ENCODE measurements at places on chromosomes 7 and 10.
A peak's percentile ranks its signal among the peaks of the same experiment; 100 is the strongest.

DNA sequence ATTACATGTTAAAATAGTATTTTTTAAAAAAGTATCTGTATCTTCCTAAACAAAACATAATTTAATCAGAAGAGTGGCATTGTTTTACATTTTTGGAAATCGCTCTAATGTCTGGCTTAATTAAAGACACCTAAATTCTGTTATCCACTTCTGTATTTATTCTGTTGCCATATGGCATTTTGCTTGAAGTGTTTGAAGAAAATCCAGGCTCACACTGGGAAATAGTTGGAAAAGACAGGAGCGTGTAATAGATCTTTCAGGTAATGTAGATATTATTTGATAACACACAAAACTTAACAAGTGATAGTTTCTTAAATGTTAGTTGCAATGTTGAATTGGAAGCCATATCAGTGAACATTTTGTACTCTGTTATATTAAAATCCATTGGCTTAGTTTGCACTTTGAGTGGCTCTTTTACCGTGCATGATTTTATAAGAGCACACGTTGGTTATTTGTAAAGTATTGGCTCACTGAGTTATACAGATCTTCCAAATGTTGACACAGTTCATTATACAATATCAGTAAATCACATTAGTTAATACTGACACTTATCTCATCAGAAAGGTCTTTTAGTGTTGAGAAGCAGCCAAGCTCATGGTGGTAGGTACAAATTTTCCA is 128.4 kb upstream of the NPVF start:
- no peak for DNase-seq

- DNase-seq, result peak; percentile 42
These were observed 8.2 kb upstream of the FAM3C start for GRCh38 chr7:121404348-121404747.

DNA sequence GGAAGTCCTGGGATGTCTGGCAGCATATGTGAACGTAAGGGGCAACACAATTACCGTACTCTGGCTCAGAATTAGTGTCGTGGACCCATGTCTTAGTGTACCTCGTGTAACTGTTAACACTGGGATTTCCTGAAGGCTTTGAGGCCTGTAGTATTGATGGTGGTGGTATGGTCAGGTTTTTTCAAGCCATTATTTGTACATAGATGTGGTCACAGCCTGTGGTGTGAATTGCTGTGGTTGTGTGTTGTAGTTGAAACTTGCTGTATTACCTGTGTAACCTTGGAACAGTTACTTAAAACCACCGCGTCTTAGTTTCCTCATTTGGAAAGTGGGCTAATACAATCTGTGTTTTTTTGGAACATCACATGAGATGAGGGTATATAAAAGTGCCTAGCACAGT is 5.3 kb downstream of the EXOC4 start:
- no peak for DNase-seq

GRCh38 chr10:117830205-117830604 is 216.5 kb downstream of the RAB11FIP2 start:
- no peak for DNase-seq

DNA sequence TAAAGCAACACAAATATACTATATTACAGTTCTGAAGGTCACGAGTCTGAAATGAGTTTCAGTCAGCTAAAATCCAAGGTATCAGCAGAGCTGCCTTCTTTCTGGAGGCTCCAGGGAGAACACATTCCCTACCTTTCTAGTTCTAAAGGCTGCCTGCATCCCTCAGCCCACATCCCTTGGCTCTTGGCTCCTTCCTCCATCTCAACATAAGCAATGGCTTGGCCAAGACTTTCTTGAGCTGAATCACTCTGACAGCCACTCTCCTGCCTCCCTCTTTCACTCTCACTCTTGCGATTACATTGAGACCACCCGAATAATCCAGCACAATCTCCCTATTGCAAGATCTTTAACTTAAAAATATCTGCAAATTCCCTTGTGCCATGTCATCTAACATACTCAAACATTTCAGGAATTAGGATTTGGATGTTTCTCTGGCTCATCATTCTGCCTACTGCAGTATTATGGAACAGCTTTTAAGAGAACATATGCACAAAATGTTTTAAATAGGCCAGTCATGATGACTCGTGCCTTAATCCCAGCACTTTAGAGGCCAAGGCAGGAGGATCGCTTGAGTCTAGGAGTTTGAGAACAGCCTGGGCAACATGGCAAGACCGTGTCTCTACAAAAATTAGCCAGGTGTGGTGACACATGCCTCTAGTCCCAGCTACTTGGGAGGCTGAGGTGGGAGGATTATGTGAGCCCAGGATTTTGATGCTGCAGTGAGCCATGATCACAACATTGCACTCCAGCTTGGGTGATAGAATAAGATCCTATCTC is 144.2 kb upstream of the VSTM2A start:
- DNase-seq, result peak; percentile 24

- no peak for DNase-seq
These were observed 43.6 kb downstream of the TSPAN15 start for GRCh38 chr10:69494626-69495558.

DNA sequence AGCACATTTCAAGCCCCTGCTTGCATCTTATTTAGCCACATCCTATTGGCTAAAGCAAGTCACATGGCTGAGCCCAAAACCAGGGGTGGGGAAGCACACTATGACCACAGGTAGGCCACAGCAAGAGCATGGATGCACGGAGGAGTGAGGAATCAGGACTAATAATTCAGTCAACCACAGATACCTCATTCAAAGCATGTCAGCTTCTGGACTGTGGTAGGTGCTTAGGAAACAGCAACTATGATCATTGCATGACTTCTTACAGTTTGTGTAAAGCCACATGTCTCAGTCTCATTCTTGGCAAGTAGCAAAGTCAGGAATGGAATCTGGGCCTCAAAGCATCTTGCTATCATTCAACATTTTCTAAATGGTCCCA is 79.0 kb upstream of the EMX2 start:
- no peak for DNase-seq

GRCh38 chr7:152015600-152015999 is 9.9 kb upstream of the GALNT11 start:
- DNase-seq, result no peak

GRCh38 chr7:70135656-70136055 is 537.4 kb downstream of the AUTS2 start:
- DNase-seq, result peak; percentile 23

GRCh38 chr10:37748170-37748569 is 109.2 kb downstream of the ZNF248 start:
- no peak for DNase-seq

- no peak for DNase-seq
These were observed 159.8 kb downstream of the CCDC7 start for GRCh38 chr10:32605787-32606186.

GRCh38 chr10:61786728-61787127 is 114.8 kb upstream of the ARID5B start:
- DNase-seq, result no peak

- no peak for DNase-seq
These were observed 20.6 kb downstream of the SHTN1 start for GRCh38 chr10:116984202-116984990.

DNA sequence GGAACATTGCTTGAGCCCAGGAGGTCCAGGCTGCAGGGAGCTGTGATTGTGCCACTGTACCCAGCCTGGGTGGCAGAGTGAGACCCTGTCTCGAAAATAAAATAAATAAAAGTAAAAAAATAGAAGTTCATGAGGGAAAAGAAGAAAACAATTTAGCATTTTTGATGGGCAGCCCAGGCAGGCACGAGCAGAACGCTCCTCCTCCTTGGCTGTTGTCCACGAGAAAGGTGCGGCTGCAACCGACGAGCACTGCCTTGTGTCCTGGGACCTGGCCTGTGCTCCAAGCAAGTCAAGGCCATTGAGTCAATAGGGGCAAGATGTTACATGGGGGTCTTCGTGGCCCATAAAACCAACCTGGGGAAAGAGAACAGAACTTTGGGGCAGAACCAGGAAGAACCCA is 25.6 kb downstream of the EBF3 start:
- no peak for DNase-seq

DNA sequence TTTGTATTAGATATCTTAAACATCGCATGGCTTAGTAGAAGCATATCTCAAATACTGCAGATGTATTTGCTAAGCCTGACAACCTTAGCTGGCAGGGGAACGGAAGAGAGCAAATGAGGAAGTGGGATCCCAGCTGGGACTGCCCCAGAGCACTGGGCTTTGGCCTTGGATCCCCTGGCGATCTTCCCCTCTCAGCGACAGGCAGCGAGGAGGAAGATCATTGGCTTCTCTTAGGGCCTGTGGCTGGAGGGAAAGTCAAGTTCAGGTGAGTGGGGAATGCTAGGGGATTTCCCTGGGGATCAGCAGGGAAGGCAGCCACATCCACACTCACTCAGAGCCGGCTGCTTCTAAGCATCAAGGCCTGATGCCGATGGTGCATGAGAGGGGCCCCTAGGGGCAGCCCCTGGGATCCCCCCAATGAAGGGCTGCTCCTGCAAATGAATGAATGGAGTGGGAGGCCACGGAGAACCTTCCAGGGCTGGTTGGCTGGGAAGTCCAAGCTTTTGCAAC is 42.0 kb downstream of the LYZL2 start:
- DNase-seq, result no peak

DNA sequence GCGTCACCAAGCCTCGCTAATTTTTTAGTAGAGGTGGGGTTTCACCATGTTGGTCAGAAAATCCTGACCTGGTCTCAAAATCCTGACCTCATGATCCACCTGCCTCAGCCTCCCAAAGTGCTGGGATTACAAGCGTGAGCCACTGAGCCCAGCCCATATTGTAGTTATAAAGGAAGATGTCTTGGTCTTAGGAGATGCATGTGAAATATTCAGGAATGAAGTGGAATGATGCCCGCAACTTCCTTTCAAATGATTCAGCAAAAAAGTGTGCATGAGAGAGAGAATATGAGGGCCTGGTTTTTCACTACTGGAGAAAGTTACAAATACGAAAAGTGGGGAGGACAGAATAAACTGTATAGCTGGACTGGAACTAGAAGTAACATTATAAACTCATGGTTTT is 15.9 kb downstream of the TMEM209 start:
- no peak for DNase-seq

DNA sequence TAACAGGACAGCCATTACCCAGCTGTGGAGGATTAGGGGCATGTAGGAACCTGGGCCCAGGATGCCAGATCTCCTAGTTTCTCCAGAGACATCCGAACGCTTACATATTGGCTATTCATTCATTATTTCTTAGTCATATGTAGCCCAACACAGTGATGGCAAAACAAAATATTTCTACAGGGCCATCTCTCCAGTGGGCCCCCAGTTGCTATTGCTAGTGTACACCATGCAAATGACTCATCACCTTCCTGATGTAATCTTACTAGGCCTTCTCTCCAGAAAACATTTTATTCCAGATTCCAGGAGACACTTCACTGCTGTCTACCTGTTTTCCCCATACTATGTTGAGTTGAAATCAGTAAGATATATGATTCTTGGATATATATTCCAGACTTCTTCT is 201.7 kb downstream of the PLXDC2 start:
- no peak for DNase-seq

DNA sequence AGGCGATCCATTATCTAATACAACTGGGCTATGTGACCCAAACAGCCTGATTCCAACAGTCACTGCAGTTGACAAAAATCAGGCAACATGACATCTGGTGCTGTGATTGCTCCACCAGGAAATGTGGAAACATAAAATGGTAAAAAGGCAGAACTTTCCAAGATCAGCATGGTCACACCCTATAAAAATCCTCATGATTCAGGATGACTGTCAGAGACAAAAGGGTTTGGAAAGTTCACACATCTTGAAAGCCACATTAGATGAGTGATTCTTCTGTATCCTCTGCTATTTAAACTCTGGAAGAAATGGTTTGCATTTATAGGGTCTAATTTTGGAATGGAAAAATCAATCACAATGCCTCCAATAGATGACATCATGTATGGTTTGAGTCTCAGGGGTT is 662.6 kb upstream of the IGFBP3 start:
- DNase-seq, result no peak

- DNase-seq, result peak; percentile 64
These were observed 804 bp downstream of the FRAT1 start for GRCh38 chr10:97319671-97320479.

GRCh38 chr7:131097662-131098376 is 229.9 kb upstream of the MKLN1 start:
- no peak for DNase-seq

- peak; percentile 21 for DNase-seq
These were observed 186.8 kb downstream of the PARD3 start for GRCh38 chr10:34628174-34628796.

GRCh38 chr10:69439350-69439739 is 11.9 kb upstream of the TSPAN15 start:
- peak; percentile 78 for DNase-seq

- no peak for DNase-seq
These were observed 91.7 kb upstream of the ZMIZ1 start for GRCh38 chr10:78976825-78977755.

GRCh38 chr7:28956608-28957063 is 1.5 kb downstream of the TRIL start:
- peak; percentile 95 for DNase-seq

Measured in NCI-H69 (cell line).